IMR-90 (cell line): ENCODE measurements at places on chromosomes 1 and 21. TPM values are rescaled to one million over a fixed set of nuclear protein-coding genes. Genes with fewer than 3 reads are reported as not detected.

- H3K36me3 ChIP-seq = no peaks in the 10 kb centered on the region
- DNase-seq = peak; percentile 35
- H3K27me3 ChIP-seq = peaks cover 16% of the 10 kb centered on the region
- no peak overlapping the region for H3K4me3 ChIP-seq
- no peak overlapping the region for H3K27ac ChIP-seq
- peaks cover 2% of the 10 kb centered on the region; the same call in 1 of the 2 replicates for H3K4me1 ChIP-seq
Measured at GRCh38 chr1:177800400-177801088, 169.3 kb downstream of the SEC16B start.

DNA sequence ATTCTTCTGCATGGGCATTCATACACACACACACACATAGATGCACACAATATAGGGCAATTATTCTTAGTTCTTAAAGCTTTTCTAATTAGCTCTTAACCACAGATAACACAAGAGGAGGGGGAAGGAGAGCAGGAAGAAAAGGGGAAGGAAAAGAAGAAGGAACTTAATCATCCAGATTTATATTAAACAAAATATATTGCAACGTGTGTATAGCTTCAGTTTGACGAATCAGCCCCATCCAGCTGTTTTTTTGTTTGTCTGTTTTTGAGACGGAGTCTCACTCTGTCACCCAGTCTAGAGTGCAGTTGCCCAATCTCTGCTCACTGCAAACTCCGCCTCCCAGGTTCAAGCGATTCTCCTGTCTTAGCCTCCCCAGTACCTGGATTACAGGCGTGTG lies 21.7 kb upstream of the ANKRD13C start:
- no peak overlapping the region for H3K27ac ChIP-seq
- no peak overlapping the region for H3K4me3 ChIP-seq
- H3K27me3 ChIP-seq = no peaks in the 10 kb centered on the region
- DNase-seq = no peak
- H3K4me1 ChIP-seq = no peaks in the 10 kb centered on the region

DNA sequence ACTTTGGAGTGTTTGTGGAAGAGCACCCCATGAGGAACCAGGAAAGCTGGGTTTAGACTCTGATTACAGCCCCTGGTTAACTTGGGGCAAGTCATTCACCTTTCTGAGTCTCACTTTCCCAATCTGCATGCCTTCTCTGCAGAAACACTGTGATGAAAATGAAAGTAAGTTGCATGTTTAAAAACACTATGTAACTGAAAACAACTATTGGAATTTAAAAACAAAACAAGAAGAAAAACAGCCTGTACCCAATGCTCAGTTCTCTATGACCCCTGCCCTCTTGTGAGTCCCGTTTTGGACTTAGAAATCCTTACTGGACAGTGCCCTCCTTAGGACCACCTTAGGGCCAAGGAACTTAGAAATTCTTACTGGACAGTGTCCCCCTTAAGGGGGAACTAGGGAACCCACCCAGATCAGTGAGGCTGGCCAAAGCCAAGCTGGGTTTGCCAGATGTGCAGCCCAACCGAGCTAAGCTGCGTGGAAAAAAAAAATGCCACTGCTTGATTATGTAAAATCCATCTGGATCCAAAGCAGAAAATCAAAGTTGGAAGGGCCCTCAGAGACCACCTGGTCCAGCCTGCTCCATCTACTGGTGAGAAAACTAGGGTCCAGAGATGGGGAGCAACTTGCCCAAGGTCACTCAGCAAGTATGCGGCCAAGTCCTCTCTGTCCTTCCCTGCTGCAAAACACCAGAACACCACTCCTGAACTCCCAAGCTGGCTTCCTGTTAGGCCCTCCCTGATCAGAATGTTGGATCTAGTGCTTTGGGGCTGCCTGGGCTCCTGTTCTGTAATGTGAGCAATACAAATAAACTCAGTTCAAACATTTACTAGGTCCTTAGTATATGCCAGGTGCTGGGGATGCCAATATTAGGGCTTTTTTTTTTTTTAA lies 77.7 kb downstream of the MRPL37 start:
- H3K27ac ChIP-seq = peak overlapping the region; percentile 78
- no peak overlapping the region for H3K4me3 ChIP-seq
- peaks cover 63% of the 10 kb centered on the region for H3K4me1 ChIP-seq

- DNase-seq = no peak
- H3K36me3 ChIP-seq = no peaks in the 10 kb centered on the region
- peaks cover 4% of the 10 kb centered on the region; the same call in 1 of the 2 replicates for H3K4me1 ChIP-seq
- H3K4me3 ChIP-seq = no peak overlapping the region
- no peak overlapping the region for H3K27ac ChIP-seq
- H3K27me3 ChIP-seq = peaks cover 8% of the 10 kb centered on the region; the same call in 1 of the 2 replicates
Measured at GRCh38 chr1:43306688-43307457, 6.1 kb downstream of the TIE1 start.

- H3K4me3 ChIP-seq = no peak overlapping the region
- H3K4me1 ChIP-seq = peaks cover 1% of the 10 kb centered on the region; the same call in 1 of the 2 replicates
- DNase-seq = no peak
- H3K27ac ChIP-seq = no peak overlapping the region
- H3K36me3 ChIP-seq = peaks cover 11% of the 10 kb centered on the region
Measured at GRCh38 chr1:225565847-225566246, 87.1 kb downstream of the ENAH start.

DNA sequence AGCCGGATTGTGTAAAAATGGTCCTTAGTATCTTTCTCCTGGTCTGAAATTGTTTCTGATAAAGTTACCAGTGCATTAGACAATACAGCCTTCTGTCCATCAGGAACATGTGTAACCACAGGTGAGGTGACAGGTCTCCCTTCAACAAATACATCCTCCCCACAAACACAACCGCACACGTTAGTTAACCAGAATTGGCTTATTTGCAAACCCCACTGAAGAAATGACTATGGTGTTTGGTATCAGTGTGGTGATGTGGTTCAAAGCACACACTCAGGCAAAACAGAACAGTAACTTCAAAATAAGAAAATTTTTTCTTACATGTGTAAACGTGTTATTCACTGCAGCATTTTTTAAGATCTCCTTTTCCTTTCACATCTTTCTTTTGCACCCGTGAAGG lies 517.2 kb upstream of the NR5A2 start:
- H3K27ac ChIP-seq = no peak overlapping the region
- no peaks in the 10 kb centered on the region for H3K4me1 ChIP-seq
- DNase-seq = no peak
- no peaks in the 10 kb centered on the region for H3K36me3 ChIP-seq

DNA sequence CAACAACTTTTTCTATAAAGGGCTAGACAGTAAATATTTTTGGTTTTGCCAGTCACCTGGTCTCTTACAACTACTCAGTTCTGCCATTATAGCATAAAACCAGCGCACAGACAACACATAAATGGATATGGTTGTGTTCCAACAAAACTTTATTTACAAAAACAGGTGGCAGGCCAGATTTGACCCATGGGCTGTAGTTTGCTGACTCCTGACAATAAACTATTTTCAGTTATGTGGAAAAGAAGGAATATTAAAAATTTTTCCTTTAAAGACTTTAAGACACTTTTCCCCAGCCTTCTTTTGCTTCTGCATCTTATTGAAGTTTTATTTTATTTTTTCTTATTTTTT lies 16.0 kb downstream of the EIF2D start:
- no peak overlapping the region for H3K4me3 ChIP-seq
- no peaks in the 10 kb centered on the region; the same call in 1 of the 2 replicates for H3K4me1 ChIP-seq
- H3K27me3 ChIP-seq = no peaks in the 10 kb centered on the region
- H3K27ac ChIP-seq = no peak overlapping the region
- no peak for DNase-seq

DNA sequence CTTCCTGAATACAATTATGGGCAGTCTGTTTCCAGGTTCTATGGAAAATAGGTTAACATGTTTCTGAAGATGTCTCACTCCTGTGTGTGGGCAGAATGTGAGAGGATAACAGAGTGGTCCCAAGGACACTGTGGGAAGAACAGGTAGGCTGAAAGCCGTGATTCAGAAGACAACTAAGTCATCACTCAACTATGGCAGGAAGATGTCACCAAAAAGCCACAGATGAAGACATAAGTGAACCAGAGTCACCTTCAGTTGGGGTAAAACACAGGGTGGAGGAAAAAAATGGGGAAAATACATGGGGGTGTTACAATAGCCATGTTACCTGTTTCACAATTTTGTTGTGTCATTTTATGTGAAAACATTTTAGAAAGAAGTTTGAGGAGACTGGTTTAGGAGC lies 75.1 kb downstream of the UCHL5 start:
- H3K27me3 ChIP-seq = no peaks in the 10 kb centered on the region
- H3K36me3 ChIP-seq = no peaks in the 10 kb centered on the region
- no peak overlapping the region for H3K4me3 ChIP-seq
- no peaks in the 10 kb centered on the region; the same call in 1 of the 2 replicates for H3K4me1 ChIP-seq

- H3K27me3 ChIP-seq = no peaks in the 10 kb centered on the region
- H3K36me3 ChIP-seq = peaks cover 48% of the 10 kb centered on the region
- H3K4me3 ChIP-seq = no peak overlapping the region
- DNase-seq = no peak
- no peak overlapping the region for H3K27ac ChIP-seq
- peaks cover 11% of the 10 kb centered on the region; the same call in 1 of the 2 replicates for H3K4me1 ChIP-seq
Measured at GRCh38 chr1:19229828-19230325, 19.8 kb upstream of the UBR4 start.

DNA sequence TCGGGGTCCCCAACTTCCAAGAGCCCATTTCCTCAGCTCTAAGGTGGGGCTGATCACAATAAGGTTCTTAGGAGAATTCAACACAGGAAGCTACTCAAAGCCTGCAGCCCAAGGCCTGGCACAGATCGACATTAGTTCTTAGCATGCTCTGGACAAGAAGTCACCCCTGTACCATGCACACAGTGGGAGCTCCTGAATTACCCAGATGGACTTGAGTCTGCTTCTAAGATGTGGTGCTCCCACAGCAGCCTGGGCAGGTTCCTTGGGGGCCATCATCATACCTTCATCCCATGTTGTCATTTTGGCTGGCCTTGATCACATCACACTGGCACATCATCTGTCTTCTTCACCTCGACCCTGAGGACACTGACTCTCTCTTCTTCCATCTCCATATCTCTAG lies 153.3 kb upstream of the VAMP3 start:
- H3K4me3 ChIP-seq = no peak overlapping the region
- H3K4me1 ChIP-seq = no peaks in the 10 kb centered on the region
- no peaks in the 10 kb centered on the region for H3K36me3 ChIP-seq
- DNase-seq = no peak

DNA sequence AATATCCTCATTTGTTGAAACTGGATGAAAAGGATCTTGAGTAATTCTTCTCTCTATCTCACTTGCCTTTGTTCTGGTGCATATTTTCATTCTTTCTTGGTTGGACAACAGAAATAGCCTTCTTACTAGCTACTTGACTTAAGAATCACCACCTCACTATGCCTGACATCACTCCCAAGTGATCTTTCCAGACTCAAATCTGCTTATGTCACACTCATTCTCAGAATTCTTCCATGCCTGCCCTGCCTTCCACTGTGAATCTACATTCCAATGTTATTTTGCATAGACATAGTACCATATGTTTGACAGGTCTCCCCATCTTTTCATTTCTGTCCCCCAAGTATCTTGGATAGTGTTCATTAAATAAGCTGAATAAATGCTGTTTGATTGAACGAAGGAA lies 78.5 kb upstream of the DPYD start:
- H3K36me3 ChIP-seq = no peaks in the 10 kb centered on the region
- no peaks in the 10 kb centered on the region for H3K27me3 ChIP-seq
- H3K4me3 ChIP-seq = no peak overlapping the region
- no peaks in the 10 kb centered on the region; the same call in 1 of the 2 replicates for H3K4me1 ChIP-seq
- DNase-seq = peak; percentile 95

GRCh38 chr1:155076371-155076770 lies 2.3 kb upstream of the EFNA3 start:
- peaks cover 6% of the 10 kb centered on the region; the same call in 1 of the 2 replicates for H3K4me1 ChIP-seq
- H3K36me3 ChIP-seq = no peaks in the 10 kb centered on the region
- no peak overlapping the region for H3K4me3 ChIP-seq
- no peak for DNase-seq
- no peak overlapping the region for H3K27ac ChIP-seq

DNA sequence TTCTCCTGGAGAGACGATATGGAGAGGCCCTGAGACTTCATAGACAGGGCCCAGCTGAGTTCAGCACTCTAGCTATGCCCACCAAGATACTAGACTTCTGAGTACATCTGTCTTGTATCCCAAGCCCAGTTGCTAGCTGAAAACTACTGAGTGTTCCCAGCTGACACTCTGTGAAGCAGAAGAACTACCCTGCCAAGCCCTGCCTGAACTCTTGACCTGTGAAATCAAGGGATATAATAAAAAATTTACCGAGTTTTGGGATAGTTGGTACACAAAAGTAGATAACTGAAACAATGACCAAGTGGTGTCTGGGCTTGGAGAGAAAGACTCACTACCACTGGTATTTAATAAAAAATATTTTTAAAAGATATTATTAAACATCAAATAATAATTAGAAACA lies 267.5 kb downstream of the TRABD2B start:
- no peak overlapping the region for H3K4me3 ChIP-seq
- peaks cover 13% of the 10 kb centered on the region for H3K27me3 ChIP-seq
- DNase-seq = no peak
- no peaks in the 10 kb centered on the region for H3K36me3 ChIP-seq
- H3K4me1 ChIP-seq = no peaks in the 10 kb centered on the region

GRCh38 chr1:8170059-8170835 lies 144.1 kb upstream of the ERRFI1 start:
- no peaks in the 10 kb centered on the region for H3K36me3 ChIP-seq
- DNase-seq = no peak
- no peaks in the 10 kb centered on the region for H3K27me3 ChIP-seq
- H3K4me1 ChIP-seq = peaks cover 12% of the 10 kb centered on the region

- H3K27me3 ChIP-seq = peaks cover 3% of the 10 kb centered on the region; the same call in 1 of the 2 replicates
- H3K36me3 ChIP-seq = no peaks in the 10 kb centered on the region
- H3K27ac ChIP-seq = no peak overlapping the region
- no peak overlapping the region for H3K4me3 ChIP-seq
Measured at GRCh38 chr21:14273736-14274538, 58.0 kb downstream of the RBM11 start.

DNA sequence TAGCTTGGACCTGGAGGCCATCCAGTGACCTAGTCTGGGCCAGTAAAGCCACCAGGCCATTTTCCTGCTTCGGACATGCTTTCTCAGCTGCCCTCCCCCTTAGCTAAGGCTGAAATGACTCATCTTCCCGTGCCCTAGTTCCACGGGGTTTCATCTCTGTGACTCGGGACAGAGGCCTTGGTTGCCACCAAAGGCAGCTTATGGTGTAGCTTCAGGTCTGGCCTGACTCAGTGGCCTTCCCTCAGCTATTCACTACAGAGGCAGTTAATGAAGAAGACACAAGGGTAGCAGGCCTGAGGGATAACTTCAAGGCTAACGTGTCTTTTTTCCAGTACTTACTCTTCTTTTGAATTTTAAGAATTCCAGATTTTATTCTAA lies 82.4 kb downstream of the PBX1 start:
- peak; percentile 36 for DNase-seq
- H3K36me3 ChIP-seq = peaks cover 14% of the 10 kb centered on the region
- no peak overlapping the region for H3K27ac ChIP-seq
- no peak overlapping the region for H3K4me3 ChIP-seq

The TMEM52 gene
- total RNA-seq = 0.28 and 0.54 TPM in 2 replicates

The DISP3 gene
- total RNA-seq = not detected in 2 replicates

The GBP1 gene
- 108 and 118 TPM in 2 replicates for total RNA-seq

The ACTL8 gene
- under 0.01 and 0.28 TPM in 2 replicates for total RNA-seq

The STIL gene
- 17.2 and 19.2 TPM in 2 replicates for total RNA-seq

The C1orf141 gene
- not detected in 2 replicates for total RNA-seq

The ACBD6 gene
- total RNA-seq = 52.5 and 83.3 TPM in 2 replicates

The PRAMEF6 gene
- total RNA-seq = not detected in 2 replicates

The LRRC3 gene
- under 0.01 TPM in 2 replicates for total RNA-seq

The TAS1R3 gene
- total RNA-seq = under 0.01 TPM in 1 of 2 replicates, not detected in the other
